ENCODE measurements at places on chromosomes 13 and 19. TPM values are rescaled to one million over a fixed set of nuclear protein-coding genes. Genes with fewer than 3 reads are reported as not detected.

GRCh38 chr19:45969676-45970075 is 4.0 kb downstream of the NOVA2 start:
- DNase-seq = no peak

DNA sequence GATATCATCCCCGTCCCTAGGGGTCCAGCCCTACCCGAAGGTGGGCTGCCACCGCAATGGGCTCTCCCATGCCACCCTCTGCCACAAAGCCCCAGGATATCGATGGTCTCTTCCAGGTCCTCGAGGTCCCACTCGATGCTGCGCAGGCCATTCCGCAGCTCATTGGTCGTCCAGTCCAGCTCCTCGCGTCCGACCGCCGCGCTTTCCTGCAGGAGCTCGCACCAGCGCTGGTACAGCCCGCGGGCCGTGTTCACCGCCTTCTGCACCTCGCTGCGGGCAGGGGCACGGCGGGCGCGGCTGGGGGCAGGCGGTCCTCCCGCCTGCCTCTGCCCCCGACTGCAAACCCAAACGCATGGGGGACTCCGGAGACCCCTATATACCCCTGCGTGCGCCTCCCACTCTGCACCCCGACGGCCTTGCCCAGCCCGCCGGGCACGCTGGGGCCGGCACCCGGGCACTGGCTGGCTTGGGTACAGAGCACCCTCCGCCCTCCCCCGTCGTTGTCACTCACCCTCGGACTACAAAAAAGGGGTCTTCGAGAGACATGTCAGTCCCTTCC is 468 bp downstream of the STX10 start:
- DNase-seq = peak; percentile 45

Gene GTF2F1
- 63.0 TPM for total RNA-seq

DNA sequence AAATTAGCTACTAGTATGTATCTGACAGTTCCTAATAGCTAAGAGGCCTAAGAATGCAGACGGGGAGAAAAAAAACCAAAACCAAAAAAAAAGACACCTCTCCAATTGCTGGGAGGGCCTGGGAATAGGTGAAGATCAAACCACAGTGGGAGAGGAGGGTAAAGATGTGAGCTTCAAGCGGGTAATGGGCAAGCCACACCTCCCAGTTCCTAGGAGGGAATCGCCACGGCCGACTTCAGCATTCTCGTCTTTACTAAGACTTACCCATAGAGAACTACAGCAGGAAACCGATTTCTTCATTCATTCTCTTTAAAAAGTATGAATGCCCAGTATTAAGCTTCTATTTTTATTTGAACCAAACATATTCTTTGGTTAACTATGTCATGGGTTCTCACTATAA is 5.6 kb upstream of the EEF1AKMT1 start:
- DNase-seq = no peak

Gene APOC4
- not detected for total RNA-seq

DNA sequence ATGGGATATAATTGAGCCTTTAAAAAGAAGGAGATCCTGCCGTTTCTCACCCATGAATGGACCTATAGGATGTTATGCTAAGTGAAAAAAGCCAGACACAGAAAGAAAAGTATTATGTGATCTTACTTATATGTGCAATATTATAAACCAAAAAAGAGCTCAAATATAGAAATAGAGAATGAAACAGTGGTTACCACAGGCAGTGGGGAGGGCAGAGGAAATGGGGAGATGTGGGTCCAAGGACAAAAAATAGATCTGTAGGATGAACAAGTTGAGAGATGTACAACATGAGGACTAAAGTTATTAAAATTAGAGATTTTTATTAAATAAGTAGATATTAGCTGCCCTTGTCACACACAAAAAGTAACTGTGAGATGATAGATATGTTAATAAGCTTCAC is 29.1 kb downstream of the TDRD3 start:
- no peak for DNase-seq

Gene CACNG6
- not detected for total RNA-seq

Gene CYP4F12
- total RNA-seq = not detected

GRCh38 chr19:52428937-52429336 is at the start of gene ZNF534:
ZNF534 (plus strand) TSS chr19:52429148; CDS start chr19:52431475, 2,327 bp downstream.
- no peak for DNase-seq

Gene CYP2S1
- 1.9 TPM for total RNA-seq

Gene GRK1
- 0.10 TPM for total RNA-seq

Gene FUT6
- total RNA-seq = not detected

Data from activated naive CD4-positive, alpha-beta T cell treated with anti-CD3 and anti-CD28 coated beads for 36 hours (primary cell).